ENCODE measurements at places on chromosomes 1 and 21. TPM values are rescaled to one million over a fixed set of nuclear protein-coding genes. Genes with fewer than 3 reads are reported as not detected.
A peak's percentile ranks its signal among the peaks of the same experiment; 100 is the strongest.

GRCh38 chr1:43214501-43215444 lies 42.6 kb downstream of the CFAP57 start:
- no peaks in the 10 kb centered on the region for H3K27me3 ChIP-seq
- H3K36me3 ChIP-seq = no peaks in the 10 kb centered on the region
- no peak overlapping the region for H3K4me3 ChIP-seq
- no peak for DNase-seq

DNA sequence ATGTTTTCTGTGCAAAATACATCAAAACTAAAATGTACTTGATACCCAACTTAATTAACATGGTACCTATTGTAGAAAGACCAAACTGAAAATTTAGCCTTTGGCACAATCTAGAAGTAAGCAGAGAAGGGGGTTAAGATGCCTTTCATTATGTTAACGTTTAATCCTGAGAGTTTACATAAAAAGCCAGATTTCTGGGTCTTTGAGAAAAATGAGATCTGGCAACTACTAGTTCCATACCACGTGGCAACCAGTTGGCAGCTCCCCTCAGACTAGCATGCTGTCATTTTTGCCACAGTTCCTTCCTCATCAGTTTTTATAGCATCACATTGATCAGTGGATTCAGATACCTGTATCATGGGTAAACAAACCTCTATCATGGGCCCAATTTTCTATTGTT lies 1.5 kb downstream of the RO60 start:
- no peaks in the 10 kb centered on the region for H3K27me3 ChIP-seq
- no peaks in the 10 kb centered on the region for H3K36me3 ChIP-seq
- no peak overlapping the region for H3K4me3 ChIP-seq
- no peak overlapping the region for H3K27ac ChIP-seq
- peak; percentile 20 for DNase-seq

- no peak overlapping the region for H3K27ac ChIP-seq
- no peak for DNase-seq
- H3K36me3 ChIP-seq = no peaks in the 10 kb centered on the region
- peaks cover 9% of the 10 kb centered on the region for H3K4me1 ChIP-seq
- H3K27me3 ChIP-seq = no peaks in the 10 kb centered on the region
Observed at GRCh38 chr1:236167578-236167977, 25.2 kb downstream of the GPR137B start.

- no peaks in the 10 kb centered on the region for H3K36me3 ChIP-seq
- no peak for DNase-seq
- H3K27ac ChIP-seq = no peak overlapping the region
- no peaks in the 10 kb centered on the region for H3K4me1 ChIP-seq
Observed at GRCh38 chr1:195591917-195592672, 1016.1 kb downstream of the KCNT2 start.

DNA sequence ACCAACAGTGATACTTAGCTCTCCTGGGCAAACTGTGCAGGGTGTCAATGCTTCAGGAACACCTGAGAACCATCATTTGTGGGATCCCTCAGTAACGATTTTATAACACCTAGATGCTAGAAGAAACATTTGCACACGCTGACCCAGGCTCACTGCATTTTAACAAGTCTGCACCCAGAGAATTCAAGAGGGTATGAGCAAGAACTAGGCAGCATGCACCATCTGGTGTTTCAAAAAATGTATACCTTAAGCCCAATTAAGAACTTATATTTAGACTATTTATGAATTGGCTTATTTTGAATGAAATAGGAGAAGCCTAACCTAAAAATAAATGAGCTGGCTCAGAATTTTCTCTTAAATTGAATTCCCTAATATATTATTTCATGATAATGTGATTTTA lies 400.5 kb downstream of the GPATCH2 start:
- DNase-seq = no peak
- no peaks in the 10 kb centered on the region for H3K27me3 ChIP-seq
- H3K27ac ChIP-seq = no peak overlapping the region
- H3K36me3 ChIP-seq = no peaks in the 10 kb centered on the region
- H3K4me1 ChIP-seq = no peaks in the 10 kb centered on the region

GRCh38 chr1:212124690-212125582 lies 89.4 kb downstream of the DTL start:
- H3K27ac ChIP-seq = no peak overlapping the region
- H3K27me3 ChIP-seq = no peaks in the 10 kb centered on the region
- no peak overlapping the region for H3K4me3 ChIP-seq

DNA sequence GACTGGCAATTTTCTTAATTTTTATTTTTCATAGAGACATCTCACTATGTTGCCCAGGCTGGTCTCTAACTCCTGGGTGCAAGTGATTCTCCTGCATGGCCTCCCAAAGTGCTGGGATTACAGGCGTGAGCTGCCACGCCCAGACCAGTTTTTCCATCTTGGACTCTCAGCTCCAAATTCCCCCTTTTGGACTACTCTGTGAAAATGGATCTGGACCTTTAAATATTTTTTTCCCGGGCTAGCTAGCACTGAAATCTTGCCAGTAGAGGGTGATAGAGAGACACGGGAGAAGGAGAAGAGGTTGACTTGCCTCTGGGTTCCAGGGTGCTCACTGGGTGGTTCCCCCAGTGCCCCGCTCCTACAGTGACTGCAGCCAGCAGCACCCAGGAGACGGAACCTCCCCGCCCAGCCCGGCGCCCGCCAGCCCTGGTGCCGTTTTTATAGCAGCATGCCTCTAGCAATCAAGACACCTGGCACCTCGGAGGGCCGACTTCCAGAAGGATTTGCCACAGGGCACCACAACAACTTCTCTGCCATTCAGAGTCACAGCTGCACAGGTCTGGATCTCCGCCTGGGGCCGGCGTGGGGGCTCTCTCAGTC lies 34.7 kb upstream of the SCCPDH start:
- no peak for DNase-seq
- no peak overlapping the region for H3K4me3 ChIP-seq
- H3K4me1 ChIP-seq = peaks cover 4% of the 10 kb centered on the region
- no peaks in the 10 kb centered on the region for H3K36me3 ChIP-seq
- H3K27ac ChIP-seq = no peak overlapping the region

- DNase-seq = no peak
- no peaks in the 10 kb centered on the region for H3K4me1 ChIP-seq
- no peaks in the 10 kb centered on the region for H3K36me3 ChIP-seq
- H3K4me3 ChIP-seq = no peak overlapping the region
- H3K27me3 ChIP-seq = no peaks in the 10 kb centered on the region
Observed at GRCh38 chr21:16767201-16767600, 745.6 kb upstream of the CXADR start.

- no peak overlapping the region for H3K27ac ChIP-seq
- H3K36me3 ChIP-seq = no peaks in the 10 kb centered on the region
- no peaks in the 10 kb centered on the region for H3K27me3 ChIP-seq
- H3K4me1 ChIP-seq = peaks cover 40% of the 10 kb centered on the region
- DNase-seq = no peak
- no peak overlapping the region for H3K4me3 ChIP-seq
Observed at GRCh38 chr1:108045460-108045859, 80.5 kb upstream of the VAV3 start.

DNA sequence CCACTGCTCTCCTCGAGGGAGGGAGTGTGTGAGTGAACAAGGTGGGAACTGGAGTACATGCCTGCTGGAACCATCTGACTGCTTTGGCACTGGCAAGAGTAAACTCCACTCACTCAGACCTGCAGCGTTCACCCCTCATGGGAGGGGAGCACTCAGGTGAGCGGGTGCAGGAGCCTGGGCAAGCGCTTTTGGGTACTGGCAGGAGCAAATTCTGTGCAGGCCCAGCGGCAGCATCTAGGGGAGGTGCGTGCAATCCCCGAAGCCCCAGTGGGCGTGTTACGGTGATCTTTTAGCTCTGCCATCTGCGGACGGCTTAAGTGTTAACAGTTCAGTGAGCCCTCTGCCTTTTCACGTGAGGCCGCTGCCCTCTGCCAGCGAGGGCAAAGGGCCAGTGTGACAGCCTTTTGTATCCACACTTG lies 127.4 kb downstream of the PATJ start:
- no peaks in the 10 kb centered on the region for H3K36me3 ChIP-seq
- no peak for DNase-seq
- no peak overlapping the region for H3K4me3 ChIP-seq

GRCh38 chr1:156959414-156959813 lies 39.0 kb downstream of the LRRC71 start:
- no peaks in the 10 kb centered on the region for H3K36me3 ChIP-seq
- no peaks in the 10 kb centered on the region for H3K27me3 ChIP-seq
- H3K27ac ChIP-seq = no peak overlapping the region
- no peak for DNase-seq
- peaks cover 11% of the 10 kb centered on the region for H3K4me1 ChIP-seq

GRCh38 chr1:167579986-167580385 lies 26.4 kb upstream of the CREG1 start:
- DNase-seq = no peak
- H3K4me1 ChIP-seq = no peaks in the 10 kb centered on the region
- H3K27ac ChIP-seq = no peak overlapping the region
- no peaks in the 10 kb centered on the region for H3K27me3 ChIP-seq
- H3K4me3 ChIP-seq = no peak overlapping the region

DNA sequence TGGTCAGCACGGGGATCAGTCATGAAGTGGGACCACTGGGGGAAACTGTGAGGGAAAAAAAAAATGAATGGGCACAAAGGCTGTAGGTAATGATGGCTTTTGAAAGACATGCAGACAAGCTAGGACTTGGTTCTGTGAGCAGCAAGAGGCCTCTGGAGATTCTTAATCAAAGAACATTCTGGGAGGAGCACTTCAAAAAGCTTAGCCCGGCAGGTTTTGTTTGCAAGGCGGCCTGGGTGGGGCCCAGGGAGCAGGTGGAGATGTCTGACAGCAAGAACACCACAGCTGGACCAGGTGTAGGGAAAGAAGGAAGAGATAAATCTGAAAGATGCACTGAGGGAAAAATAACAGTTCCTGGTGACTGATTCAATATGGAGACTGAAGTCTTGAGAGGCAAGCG lies 6.0 kb downstream of the TEX35 start:
- no peaks in the 10 kb centered on the region for H3K4me1 ChIP-seq
- H3K36me3 ChIP-seq = no peaks in the 10 kb centered on the region
- H3K27me3 ChIP-seq = no peaks in the 10 kb centered on the region
- H3K4me3 ChIP-seq = no peak overlapping the region
- DNase-seq = no peak

GRCh38 chr1:169914531-169914930 lies 20.8 kb upstream of the SCYL3 start:
- H3K27me3 ChIP-seq = no peaks in the 10 kb centered on the region
- H3K4me1 ChIP-seq = peaks cover 18% of the 10 kb centered on the region
- no peak overlapping the region for H3K27ac ChIP-seq
- no peak overlapping the region for H3K4me3 ChIP-seq

Gene NRAS
- 43.8 TPM for total RNA-seq

Gene CTH
- 3.6 TPM for total RNA-seq

Gene MAPKAPK2
- 137 TPM for total RNA-seq

Gene PATJ
- total RNA-seq = 16.7 TPM

Gene RBM11
- 0.42 TPM for total RNA-seq
